Hematopoietic multipotent progenitor cell (in vitro differentiated cells): ENCODE measurements at places on chromosomes 12 and 14. TPM values are rescaled to one million over a fixed set of nuclear protein-coding genes. Genes with fewer than 3 reads are reported as not detected.
A peak's percentile ranks its signal among the peaks of the same experiment; 100 is the strongest.

- no peak for DNase-seq
These were observed 28.2 kb downstream of the WBP11 start for GRCh38 chr12:14774906-14775635.

- DNase-seq: no peak
These were observed 174.1 kb upstream of the PDZRN4 start for GRCh38 chr12:41013881-41014642.

- DNase-seq: no peak
These were observed 2.0 kb downstream of the DDX51 start for GRCh38 chr12:132141976-132142678.

- DNase-seq: no peak
These were observed 473.5 kb downstream of the PRKD1 start for GRCh38 chr14:29454026-29454693.

- no peak for DNase-seq
These were observed 408.9 kb downstream of the SOX5 start for GRCh38 chr12:23540572-23540971.

Gene INHBE
- not detected for total RNA-seq

GRCh38 chr12:118238888-118239287, 103.0 kb downstream of the PEBP1 start:
- DNase-seq: no peak

DNA sequence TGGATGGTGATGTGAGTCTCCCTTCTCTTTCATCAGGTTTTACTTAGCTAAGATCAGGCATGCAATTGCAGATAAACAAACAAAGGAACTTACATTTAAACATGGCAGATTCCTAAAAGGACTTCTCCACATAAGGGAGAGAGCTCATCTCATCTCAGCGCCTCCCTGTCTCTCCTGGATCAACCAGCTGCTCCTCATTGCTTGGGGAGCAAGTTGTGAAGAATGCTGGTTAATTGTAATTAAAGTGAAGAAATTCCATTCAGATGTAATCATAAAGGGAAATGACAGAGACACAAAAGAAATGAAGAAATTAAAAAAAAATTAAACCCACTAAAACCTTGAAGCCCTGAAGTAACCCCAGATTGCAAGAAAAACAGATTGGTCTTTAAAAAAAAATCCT, 104.4 kb upstream of the DIO2 start:
- no peak for DNase-seq

Gene LPAR5
- 3.8 TPM for total RNA-seq

- no peak for DNase-seq
These were observed 38.6 kb upstream of the GNG2 start for GRCh38 chr14:51821822-51822221.

DNA sequence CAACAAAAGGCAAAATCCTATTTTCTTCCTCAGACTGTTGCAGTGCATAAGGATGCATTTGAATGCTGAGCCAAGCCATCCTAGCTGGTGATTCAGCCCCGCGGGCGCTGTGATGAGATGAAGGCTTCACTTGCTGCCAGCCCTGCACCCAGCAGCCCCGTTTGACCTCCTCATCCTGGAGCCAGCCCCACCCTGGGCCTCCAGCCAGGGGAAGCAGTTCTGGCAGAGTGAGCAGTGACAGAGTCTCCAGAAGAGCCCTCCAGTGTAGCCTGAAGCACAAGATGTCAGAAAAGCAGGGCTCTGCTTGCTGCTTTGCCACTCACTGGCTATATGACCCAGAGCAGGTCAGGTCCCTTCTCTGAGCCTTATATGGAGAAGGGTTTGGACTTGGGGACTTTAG, 96.2 kb upstream of the HSPB8 start:
- DNase-seq: no peak

Gene GPR84
- total RNA-seq: 0.81 TPM

DNA sequence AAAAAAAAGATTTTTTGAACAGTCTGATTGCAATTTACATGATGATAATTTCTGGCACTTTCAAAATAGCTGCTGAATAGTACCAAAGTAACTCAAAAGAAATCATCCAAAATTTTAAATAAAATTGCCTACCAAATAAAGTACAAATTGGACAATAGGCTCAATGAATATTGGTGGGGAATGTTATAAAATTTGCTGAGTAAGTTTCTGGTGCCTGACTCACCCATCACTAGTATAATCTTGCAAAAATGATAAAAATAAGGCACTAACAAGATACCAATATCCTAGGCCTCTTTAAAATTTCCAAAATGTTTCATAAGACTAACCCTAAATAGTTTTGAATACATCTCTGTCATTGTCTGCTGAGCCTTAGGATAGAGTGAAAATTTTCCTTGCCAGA, 145.3 kb upstream of the LRFN5 start:
- DNase-seq: no peak

GRCh38 chr12:51815571-51815970, 32.9 kb downstream of the FIGNL2 start:
- DNase-seq: no peak

Gene FAM181A
- not detected for total RNA-seq

DNA sequence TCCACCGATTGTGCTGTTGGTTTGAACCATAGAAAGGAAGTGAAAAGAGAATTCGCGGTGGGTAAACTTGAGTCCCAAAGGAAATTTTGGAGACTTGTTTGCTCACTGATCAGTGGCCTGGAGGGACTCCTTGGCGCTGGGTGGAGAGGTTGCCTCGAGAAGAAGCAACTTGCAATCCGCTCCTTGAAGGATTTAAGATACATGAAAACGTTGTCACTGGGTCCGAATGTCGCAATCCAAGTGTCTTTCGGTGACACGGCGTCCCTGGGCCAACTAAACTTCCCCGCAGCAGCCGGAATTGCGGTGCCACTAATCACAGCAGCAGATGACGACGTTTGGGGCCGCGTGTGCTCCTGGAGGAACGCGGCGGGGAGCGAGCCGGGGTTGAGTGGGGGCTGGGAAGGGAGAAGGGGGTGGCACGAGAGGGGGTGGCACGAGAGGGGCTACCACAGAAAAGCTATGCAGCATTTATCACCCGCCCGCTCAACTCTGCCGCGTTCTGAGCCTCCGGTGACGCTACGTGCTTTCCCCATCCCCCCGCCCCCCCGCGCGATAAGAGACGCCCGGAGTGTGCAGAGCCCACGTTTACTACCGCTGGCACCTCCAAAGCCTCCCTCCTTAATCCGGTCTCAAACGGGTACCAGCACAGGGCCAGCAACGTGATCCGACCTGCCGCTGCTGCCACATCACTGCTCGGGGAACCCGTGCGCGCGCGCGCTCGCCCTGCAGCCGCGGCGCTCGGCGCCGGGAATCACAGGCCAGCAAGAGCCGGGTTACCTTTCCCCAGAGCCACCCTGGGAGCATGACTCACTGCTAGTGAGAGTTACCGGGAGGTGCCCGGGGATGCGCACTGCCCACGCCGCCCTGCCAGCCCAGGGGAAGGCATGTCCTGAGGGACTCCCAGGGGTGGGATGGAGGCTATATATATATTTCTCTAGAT, 833 bp upstream of the BHLHE41 start:
- peak; percentile 58 for DNase-seq

Gene CBLN3
- total RNA-seq: 0.54 TPM

DNA sequence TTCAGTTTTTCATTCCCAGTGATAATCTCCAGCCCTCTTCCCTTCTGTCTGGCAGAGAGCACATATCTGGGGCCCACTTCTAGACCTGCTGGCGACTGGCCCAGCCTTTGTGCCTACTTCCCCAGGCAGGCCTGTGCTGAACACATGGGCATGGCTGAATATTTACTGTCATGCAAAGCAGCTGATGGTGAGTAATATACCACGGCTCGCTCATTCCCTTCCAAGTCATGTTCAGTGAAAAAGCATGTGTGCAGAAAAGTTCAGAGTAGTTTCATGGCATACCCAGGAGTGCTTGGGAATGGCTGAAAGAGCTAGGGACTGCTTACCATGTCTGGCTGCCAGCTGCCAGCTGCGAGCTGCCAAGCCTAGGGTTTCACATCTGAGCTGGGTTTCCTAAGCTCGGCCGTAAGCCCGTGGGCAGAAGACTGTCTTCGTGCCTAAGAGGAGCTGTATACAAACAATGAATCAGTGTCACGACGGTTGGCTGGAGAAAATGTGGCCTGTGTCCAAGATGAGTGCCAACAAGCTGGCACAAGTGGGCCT, 179.9 kb upstream of the PELI2 start:
- no peak for DNase-seq

DNA sequence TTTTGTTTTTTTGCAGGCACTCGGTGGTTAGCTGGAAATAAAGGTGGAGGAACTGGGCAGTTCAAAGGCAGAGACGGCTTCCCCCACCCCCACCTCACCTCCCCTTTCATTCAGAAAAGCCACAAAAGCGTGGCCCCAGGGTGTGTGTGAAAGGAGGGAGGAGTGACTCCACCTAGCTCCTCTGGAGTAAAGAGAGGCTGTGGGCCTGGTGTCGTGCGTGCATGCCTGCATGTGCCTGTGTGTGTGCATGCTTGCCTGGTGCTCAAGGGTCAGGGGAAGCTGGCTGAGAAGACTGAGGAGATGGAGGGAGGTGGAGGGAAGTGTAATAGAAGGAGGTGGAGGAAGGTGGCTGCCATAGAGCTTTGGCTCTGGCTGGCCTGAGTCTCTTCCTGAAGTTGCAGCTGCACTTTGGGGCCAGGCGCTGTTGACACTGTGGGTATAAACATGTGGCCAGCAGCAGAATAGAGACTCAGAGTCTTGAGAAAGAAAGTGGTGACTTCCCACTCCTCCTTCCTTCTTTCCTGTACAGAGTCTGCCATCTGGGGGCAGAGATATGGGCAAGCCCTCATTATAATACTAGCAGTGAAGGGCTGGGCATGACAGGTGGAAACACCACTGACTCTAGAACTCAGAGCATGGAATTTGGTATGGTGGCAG, 36.9 kb upstream of the SINHCAF start:
- peak; percentile 80 for DNase-seq

DNA sequence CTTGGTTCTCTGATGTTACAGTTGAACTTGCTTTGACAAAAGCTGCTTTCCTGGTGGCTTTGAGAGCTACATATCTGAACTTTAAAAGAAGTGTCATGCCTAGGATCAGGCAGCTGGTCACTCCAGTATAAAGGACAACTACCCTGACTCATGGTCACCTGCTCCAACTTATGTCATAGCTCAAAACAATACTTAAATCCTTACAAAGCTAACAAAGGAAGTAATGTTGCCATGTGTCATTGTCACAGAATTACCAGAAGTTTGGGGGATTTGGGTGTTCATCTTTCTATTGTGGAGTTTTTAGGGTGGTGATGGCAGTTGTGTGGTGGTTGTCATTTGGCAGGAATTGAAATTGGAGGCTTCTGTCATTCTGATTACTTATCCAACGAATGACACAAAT, 1.8 kb upstream of the TCP11L2 start:
- DNase-seq: no peak

Gene FOXM1
- total RNA-seq: 4.0 TPM

- no peak for DNase-seq
These were observed 64.0 kb downstream of the OSBPL8 start for GRCh38 chr12:76495556-76495955.

Gene APEX1
- total RNA-seq: 253 TPM

DNA sequence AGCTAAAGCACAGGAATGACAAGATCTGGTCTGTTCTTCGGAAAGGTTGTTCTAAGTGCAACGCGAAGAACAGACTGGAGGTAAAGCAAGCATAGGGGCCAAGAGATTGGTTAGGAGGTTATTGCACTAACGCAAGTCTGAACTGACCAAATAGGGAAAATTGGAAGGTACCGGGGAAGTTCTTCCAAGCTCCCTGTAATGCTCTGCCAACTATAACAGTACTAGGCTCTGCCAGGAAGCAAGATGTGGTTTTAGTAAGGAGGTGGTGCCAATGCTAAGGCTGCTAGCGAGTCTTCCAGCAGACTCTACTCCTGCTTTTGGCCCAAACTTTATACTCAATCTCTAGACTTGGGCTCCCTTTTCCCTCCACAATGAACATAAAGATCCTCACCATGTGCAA, 138.6 kb downstream of the PAWR start:
- DNase-seq: no peak

DNA sequence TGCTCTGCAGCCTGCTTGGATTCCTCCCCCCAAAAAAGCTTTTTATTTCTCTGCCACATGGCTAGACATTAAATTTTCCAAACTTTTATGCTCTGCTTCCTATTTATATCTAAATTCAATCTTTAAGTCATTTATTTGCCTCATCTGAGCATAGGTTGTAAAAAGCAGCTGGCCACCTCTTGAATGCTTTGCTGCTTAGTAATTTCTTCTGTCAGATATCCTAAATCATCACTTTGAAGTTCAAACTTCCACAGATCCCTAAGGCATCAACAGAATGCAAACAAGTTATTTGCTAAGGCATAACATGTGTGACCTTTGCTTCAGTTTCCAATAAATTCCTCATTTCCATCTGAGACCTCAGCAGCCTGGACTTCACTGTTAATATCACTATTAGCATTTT, 209.6 kb downstream of the FSCB start:
- no peak for DNase-seq

- DNase-seq: no peak
These were observed 101.3 kb downstream of the FOXN3 start for GRCh38 chr14:89315493-89316470.

Gene MUCL1
- not detected for total RNA-seq

GRCh38 chr12:66589095-66589494, 89.8 kb downstream of the GRIP1 start:
- DNase-seq: no peak

Gene IPO4
- total RNA-seq: 59.8 TPM

DNA sequence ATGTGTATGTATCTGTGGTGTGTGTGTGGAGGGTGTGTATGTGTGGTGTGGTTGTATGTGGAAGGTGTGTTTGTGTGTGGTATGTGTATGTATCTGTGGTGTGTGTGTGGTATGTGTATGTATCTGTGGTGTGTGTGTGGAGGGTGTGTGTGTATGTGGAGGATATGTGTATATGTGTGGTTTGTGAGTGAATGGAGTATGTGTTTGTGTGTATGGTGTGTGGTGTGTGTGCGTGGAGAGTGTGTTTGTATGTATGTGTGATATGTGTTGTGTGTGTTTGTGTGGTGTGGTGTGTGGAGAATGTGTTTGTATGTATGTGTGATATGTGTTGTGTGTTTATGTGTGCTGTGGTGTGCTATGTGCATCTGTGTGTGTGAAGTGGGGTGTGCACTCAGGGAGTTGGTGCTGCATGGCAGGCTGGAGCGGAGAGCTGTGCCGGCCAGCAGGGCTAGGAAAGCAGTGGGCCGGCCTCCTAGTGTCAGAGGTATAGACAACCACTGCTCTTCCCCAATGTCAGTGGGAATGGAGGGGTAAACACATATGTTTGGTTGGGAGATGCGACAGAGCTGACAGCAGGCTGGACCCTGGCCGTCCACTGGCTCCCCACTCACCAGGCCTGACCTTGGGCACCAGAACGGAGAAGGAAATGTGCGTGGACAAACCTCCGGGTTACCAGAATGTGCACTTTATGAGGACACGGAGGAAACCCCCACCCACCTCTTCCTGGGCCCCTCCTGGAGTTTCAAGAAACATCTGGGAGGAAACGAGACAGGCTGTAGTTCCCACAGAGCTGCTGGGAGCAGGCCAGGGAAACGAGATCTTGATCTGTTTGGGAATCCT, 60.7 kb downstream of the CLMN start:
- no peak for DNase-seq

- peak; percentile 36 for DNase-seq
These were observed 37.0 kb upstream of the EIF5 start for GRCh38 chr14:103296987-103297386.

GRCh38 chr12:65308601-65309071, 30.2 kb downstream of the MSRB3 start:
- DNase-seq: peak; percentile 40

GRCh38 chr14:77339407-77339806, 18.6 kb downstream of the GSTZ1 start:
- no peak for DNase-seq

Gene GARIN6
- not detected for total RNA-seq

- peak; percentile 1 for DNase-seq
These were observed 33.5 kb upstream of the ARHGAP5 start for GRCh38 chr14:32043624-32044023.
